NCI-H1105 treated with DMSO at 0.1 percent for 48 hours (cell line): ENCODE measurements at places on chromosomes 13 and 19.

GRCh38 chr19:32891609-32892008, 22.0 kb upstream of the SLC7A9 start:
- DNase-seq, result no peak

DNA sequence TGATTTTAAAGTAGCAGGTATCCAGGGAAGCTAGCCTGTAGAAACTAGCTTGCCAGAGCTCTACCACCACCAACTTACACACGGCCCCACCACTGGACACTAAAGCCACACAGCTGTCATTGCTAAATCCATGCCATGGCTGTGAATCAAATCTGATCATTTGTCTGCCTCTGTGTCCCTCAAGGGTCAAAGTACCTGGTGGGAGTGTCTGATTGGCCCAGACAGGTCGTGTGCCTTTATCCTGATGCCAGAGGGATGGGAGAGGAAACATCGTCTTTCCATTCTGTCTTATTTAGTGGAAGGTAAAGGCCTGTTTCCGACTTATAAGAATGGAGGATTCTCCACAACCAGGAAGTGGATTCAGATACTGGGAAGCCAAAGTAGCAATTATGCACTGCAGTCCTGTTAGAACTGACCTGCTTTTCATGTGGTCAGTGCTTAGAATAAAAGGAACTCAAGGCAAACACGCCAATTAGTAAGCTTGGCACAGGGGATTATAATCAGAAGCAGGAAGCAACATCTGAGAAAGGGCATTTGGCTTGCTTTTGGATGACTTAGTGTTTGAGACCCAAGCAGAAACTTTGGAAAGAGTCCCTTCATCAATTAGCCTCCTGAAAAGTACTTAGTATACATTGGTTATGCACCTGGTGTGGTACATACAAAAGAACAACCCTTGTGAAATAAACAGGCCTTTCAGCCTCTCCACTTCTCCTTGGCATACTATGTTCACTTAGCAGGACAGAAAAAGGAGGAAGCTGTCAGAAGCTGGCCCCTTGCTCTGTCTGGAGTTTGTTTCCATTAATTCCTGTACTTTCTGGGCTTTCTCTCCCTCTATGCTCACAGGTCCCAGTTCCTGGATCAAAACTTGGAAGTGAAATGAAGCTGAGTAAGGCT, 192.4 kb downstream of the NUFIP1 start:
- DNase-seq, result no peak

DNA sequence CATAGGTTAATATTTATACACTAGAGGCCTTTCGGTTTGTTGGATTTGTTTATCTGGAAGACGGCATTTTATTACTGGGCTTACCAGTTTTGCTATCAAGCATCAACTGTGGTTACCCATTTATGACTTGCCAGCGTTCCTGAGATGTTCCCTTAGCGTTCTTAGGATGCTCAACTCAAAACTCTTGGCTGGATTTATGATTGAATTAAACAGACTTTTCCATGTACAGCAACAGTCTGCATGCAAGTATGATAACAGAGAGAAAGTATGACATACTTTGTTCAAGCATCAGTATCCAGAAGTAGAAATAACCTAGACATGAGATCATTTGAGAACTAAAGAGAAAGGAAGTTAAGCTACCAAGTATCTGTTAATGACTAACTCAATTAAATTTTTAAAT, 29.9 kb upstream of the RNF113B start:
- DNase-seq, result no peak

DNA sequence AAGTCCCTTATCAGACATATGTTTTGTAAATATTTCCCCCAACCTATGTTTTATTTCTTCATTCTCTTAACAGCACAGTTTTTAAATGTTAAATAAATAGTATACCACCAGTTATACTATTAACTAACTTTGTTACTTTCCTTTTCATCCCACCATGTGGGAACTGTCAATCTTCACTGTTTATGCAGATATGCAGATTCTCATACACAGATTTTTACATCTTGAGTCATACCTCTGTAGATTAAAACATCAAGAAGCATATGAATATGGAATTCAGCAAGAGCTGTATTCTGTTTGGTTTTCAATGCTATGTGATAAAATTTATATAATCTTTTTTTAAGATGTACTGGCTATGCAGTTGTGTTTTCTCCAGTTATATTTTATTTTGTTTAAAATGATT, 566.3 kb downstream of the LIG4 start:
- no peak for DNase-seq

DNA sequence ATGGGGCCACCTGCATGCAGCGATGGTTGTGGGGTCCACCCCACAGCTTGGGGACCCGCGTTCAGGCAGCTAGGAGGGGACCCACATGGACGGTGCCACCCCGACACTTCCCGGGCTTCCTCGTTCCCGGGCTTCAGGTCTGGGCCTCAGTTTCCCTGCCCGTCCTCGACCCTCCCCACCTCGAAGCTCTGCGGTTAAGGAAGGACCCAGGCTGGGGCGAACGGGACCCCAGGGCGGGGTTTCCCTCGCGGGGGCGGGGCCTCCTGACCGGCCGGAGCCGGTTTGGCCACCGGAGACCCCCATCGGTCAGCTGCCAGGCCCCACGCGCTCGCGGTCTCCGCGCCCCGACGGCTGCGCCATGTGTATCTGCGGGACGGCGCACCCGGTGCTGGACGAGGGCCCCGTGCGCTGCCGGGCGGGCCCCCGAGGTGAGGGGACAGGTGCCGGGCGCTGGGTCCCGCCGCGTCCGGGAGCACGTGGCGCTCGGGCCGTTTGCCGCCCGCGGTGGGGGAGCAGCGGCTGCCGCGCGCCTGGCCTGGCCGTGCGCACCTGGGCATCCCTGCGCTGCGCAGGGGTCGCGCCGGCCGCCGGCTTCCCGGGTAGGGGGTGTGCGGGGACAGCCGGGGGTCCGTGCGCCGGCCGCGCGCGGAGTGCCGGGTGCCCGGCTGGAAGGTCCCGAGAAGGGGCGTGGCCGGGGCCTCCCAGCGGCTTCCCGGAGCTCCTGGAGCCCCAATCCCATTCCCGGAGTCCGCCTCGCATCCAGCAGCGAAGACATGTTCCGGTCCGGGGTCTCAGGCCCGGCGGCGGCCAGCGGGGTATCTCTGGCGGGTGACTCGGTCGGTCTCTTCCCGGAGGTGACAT, 4.2 kb downstream of the ARHGAP45 start:
- no peak for DNase-seq

DNA sequence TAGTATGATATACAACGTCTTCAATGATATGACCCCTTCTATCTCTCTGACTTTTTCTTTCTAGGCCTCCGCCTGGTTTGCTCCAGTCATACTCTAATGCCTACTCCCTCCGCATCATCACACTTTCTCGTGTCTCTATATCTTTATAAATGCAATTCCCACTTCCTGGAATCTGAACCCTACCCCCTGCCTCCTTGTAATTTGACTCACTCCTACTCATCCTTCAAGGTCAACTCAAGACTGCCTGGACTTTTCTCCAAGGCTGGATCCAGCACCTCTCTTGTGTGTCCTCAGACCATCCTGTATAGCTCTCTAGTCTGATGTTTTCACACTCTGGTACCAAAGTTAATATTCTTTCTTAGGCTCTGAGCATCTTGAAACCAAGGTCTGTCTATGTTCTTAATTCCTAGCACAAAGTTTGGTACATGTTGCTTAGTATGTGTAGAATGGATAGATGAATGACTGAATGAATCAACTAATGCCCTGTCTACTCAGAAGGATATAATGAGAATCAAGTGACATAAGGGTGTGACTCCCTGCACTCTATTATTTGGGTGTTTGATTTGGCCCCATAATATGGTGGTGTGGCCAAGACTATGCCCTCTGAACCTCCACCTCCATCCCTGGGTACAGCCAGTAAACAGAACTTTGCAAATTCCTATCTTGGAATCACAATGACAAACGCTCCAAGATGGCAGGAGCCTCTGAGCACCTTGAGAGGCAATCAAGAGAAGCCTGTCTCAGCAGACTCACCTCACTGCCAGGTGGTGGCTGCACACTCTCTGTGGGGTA, 74.3 kb upstream of the SERP2 start:
- no peak for DNase-seq

DNA sequence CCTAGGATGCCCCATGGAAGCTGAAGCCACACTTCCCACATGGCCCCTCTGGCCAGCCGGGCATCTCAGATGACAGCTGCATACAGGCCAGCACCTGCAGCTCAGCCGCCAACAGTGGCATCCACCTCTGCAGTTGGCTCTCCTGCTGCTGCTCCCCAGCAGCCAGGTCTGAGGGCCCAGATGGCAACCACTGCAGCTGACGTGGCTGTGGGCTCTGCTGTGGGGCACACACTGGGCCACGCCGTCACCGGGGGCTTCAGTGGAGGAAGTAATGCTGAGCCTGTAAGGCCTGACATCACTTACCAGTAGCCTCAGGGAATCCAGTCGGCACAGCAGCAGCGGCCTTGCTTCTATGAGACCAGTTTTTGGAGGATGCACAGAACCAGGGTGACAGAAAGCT, 45.3 kb upstream of the LSM14A start:
- no peak for DNase-seq

GRCh38 chr13:103009051-103009840, 57.0 kb downstream of the SLC10A2 start:
- no peak for DNase-seq

DNA sequence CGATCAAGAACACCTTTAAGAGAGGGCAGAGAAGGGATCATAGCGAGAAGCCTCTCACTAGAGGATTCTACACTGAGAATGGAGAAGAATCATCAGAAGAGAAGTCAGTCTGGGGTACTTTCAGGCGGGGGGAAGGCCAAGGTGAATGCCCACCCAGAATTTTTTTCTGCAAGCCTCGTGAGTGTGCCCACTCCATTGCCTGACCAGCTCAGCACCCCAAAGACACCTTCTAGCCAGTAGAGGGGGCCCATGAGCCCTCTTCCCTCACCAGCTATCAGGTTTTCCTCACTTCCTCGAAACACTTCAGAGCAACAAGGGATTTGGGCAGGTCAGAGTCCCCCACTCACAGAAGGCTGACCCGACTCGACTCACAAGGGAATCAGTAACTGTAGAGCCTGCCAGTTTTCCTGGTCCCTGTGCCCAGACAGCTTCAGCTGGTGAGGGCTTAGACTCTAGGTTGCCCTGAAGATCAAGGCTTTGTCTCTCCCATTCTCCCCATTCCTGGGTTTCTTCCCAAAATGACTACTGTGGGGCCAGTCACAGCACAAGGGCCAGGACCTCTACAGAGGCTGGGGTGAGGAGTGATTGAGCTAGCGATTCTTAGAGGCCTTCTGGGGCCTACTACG, 18.4 kb downstream of the NLRP13 start:
- DNase-seq, result no peak

DNA sequence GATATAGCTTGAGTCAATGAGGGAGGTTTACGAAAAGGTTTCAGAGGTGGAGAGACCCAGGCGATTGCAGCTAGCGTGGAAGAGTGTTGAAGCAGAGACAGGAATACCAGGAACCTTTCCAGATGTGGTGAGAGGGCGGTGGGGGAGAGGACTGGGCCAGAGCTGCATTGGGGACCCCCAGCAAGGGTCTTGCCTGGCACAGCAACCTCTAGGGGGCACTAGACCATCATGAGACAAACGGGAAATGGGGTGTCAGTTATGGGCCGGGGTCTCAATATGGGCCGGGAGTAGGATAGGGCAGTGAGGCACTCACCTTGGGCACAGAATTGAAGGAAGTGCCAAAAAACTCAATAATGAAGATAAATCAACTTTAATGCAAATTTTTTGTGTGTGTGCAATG, 2.1 kb upstream of the LRP3 start:
- no peak for DNase-seq

GRCh38 chr13:42628666-42629065, 54.7 kb downstream of the TNFSF11 start:
- DNase-seq, result no peak

DNA sequence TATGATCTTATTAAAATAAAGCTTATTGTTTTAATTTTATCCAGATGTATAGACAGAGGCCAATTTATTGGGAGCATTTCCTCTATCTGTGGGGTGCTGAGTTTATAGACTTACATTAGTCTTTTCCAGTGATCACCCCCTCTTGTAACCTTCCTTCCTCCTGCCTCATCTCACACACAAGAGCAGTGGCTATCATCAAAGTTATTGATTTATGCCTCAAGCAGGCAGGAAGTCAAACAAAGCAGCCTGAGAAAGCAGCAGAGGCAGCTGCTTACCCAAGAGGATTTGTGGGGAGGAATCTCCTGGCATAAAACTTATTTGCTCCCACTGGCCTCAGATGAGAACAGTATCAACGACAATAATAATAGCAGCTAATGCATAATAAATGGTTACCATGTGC, 26.3 kb upstream of the DCLK1 start:
- DNase-seq, result peak; percentile 1

DNA sequence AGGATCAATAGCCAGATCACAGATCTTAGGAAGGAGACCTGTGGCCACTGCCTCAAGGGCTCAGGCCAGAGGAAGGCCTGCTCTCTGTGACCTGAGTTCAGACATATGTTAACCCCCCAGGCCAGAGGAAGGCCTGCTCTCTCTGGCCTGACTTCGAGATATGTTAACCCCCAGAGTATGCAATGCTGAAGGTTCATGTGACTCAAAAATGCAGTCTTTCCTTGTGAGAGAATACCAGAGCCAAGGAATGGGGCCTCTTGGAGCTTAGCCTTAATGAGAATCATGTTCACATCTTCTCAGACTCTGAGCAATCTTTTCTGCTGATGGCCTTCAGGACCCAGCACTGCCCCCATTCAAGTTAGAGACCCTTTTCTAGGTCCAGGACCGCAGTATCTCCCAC, 36.7 kb downstream of the MBNL2 start:
- DNase-seq, result no peak

DNA sequence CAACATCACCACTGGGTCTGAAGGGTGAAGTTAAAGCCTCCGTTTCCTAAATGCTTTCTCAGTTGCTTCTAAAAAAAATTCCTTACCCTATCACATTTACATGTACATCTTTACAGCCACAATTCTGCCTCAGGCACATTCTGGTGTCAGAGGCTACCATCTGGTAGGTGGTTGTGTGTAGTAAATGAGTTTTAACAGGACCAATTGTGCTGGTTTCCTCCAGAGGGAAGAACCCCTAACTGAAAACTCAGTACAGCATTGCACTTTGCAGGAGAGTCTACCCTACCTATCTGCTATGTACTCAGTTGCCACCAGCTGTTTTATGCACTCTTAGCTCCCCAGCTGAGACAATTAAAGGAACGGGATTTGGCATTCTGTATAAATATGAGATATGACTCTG, 1576.5 kb downstream of the PCDH9 start:
- no peak for DNase-seq

DNA sequence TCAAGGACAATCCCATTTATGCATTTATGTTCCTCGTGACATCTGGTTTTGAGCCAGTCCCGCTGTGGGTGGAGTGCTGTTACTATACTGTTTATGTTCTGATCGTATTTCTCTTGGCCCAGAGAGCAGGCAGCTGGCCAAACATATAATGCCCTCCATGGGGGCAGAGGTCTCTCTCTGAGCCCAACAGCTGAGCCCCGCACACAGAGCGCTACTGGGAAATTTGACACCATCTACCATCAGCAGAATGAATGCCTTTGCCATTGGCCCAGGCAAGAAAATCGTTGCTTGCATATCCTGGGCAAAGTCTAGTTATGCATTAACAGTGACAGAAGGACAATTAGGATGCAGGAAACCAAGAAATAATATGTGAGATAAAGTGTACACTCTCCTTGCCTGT, 126.8 kb upstream of the CACNA1A start:
- DNase-seq, result peak; percentile 99

- no peak for DNase-seq
These were observed 15.6 kb downstream of the ZNF836 start for GRCh38 chr19:52155596-52156359.
